ENCODE measurements at places on chromosomes 1 and 21. TPM values are rescaled to one million over a fixed set of nuclear protein-coding genes. Genes with fewer than 3 reads are reported as not detected.

The PAPPA2 gene
- 1.2 TPM for total RNA-seq

The GJA9 gene
- not detected for total RNA-seq

The FGR gene
- 0.51 TPM for total RNA-seq

The MNDA gene
- not detected for total RNA-seq

The TXNIP gene
- 62.8 TPM for total RNA-seq
